Stimulated activated CD4-positive, alpha-beta T cell treated with anti-CD3 and anti-CD28 coated beads, TNF-alpha, amount 100 ng/mL, for 24 hours (primary cell): ENCODE measurements at places on chromosomes 2 and 18.

DNA sequence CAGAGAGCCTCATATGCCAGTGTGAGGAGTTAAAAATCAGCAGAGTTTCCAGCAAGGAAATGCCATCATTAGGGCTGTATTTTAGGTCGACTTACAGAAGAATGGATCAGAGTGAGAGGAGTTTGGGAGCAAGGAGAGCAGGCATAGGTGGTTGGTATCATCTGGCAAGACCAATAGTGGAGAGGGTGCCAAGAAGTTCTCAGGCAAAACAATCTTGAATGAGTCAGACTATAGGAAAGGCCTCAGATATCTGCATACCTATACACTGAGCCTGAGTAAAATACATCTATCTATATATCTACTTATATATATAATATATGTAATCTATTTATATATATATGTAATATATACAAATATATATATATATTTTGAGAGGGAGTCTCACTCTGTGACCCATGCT lies 57.3 kb downstream of the TMEFF2 start:
- no peak for DNase-seq

DNA sequence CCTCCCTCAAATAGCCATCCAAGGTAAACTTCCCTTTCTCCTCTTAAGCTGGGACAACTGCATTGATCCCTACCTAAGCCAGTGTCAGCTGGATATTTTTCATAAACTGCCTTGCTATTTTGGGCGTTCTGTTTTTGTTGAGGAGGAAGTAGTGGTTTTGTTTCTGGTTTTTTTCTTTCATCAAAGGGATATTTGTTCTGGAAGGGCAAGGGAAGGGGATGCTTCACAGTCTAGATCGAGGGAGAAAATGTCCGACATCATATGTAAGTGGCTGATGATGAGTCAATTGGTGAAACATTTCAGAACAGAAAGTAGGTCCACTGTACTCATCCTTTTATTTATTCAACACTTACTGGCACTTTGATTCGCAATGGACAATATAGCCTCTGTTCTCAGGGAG lies 31.0 kb downstream of the TANC1 start:
- DNase-seq, result no peak

- DNase-seq, result no peak
Measured at GRCh38 chr18:56312551-56313335, 325.6 kb downstream of the TXNL1 start.

DNA sequence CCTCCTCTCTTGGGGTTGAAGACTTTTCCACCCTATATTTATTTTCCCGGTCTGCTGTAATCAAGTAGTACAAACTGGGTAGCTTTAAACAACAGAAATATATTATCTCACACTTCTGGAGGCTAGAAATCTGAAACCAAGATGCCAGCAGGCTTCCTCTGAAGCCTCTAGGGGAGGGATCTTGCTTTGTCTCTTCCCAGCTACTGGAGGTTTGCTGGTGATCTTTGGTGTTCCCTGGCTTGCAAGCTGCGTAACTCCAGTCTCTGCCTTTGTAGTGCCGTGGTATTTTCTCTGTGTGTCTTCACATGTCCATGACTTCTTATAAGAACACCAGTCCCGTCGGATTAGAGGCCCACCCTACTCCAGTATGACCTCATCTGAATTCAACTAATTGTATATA lies 44.4 kb downstream of the MYO3B start:
- DNase-seq, result no peak

DNA sequence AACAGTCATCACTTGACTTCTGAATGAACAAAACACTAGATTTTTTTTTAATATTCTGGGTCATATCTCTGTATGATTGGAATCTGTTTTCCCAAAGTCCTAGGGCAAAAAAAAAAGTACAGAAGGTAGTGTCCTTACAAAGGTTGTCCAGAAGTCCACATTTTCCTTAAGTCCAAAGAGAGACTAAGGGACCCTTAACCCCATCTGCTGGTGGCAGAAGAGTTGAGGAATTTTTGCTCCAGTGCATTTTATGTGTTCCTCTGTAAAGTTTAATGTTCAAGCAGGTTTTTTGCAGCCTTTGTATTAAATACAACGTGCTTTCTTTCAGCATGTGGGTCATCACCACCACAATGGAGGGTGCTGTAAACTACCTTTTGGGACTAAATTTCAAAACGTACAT lies 215.9 kb downstream of the SP3 start:
- DNase-seq, result no peak

DNA sequence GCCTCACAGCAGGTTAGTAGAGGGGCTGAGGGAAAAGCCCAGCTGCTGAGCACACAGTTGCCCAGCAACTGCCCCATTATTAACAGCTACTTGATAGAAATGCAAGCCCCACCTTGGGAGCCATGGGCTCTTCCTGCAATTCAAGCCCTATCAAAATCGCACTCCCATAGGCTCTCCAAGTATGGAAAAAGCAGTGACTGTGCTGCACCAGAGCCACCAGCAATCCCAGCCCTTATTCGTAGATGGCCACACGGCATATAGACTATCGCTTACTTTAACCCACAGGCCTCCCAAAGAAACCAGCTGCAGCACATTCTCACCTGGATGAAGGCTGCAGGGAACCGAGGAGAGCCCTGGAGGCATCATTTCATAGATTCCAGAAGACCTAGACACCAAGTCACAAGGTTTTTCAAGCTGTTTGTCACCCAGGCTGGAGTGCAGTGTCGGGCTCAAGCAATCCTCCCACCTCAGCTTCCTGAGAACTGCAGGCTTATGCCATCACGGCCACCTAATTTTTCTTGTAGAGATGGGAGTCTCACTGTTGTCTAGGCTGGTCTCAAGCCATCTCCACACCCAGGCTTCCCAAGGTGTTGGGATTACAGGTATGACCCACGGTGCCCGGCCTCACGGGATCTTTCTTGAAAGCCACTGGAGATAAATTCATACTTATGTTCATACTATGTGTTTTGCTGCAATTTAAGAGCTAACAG lies 11.3 kb downstream of the NCL start:
- DNase-seq, result peak; percentile 16
